Activated CD4-positive, alpha-beta T cell treated with anti-CD3 and anti-CD28 coated beads, Interleukin-2, Interleukin-6, amounts not matched to agents 100 ng/mL and 50 ng/mL, durations not matched to agents 16 hours and 8 hours (primary cell): ENCODE measurements at places on chromosomes 3 and 15.

DNA sequence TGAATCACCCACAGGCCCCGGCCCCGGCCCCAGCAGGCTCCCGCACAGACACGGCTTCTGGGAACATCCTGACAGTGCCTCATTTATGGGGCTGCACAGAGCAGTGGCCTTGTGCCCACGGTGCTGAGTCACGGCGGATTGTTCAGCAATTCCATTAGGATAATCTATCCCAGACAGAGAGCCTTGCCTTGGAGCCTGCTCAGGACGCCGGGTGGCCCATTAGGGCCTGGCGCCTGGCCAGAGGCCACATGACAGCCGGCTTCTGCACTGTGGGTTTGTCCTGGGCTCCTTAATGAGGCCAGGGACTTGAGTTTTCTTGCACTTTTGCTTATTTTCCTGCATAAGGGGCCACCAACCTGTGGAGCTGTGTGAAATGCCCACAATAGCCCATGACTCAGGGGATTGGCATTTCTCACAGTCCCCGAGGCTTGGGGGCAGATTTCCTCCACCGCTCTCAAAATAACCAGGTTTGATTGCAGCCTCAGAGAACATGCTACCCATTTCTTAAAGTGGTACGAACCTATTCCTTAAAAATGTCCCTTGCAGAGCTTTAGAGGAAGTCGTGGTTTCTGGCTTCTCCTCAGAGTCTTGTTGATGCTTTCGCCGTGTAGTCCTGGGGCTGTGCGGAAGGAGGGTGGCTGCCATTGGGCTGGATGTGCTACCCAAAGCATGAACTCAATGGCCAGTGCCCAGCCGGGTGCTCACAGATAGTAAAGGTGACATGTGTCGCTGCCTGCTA is 19.0 kb downstream of the SYNM start:
- no peak for DNase-seq

GRCh38 chr3:98735761-98736269 is 27.3 kb upstream of the ST3GAL6 start:
- DNase-seq, result no peak

DNA sequence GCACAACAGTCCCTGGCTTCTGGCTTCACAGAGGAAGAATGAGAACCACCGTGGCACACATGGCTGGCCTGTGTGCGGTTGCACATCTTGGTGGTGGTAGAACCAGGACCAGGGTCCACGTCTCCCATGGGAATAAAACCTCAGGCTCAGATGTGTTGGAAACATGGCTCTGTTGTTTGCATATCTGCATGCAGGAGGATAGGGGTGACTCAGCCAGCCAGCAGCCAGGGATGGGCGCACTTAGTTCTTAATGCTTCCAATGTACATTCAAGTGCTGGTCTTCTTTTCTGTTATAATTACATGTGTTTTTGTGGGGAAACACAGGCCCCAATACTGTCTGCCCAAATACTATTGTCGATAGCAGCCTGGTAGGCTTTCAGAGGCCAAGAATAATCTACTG is 35.8 kb upstream of the BCL2L10 start:
- no peak for DNase-seq

GRCh38 chr3:148227534-148227933 is 470.2 kb upstream of the AGTR1 start:
- DNase-seq, result no peak

DNA sequence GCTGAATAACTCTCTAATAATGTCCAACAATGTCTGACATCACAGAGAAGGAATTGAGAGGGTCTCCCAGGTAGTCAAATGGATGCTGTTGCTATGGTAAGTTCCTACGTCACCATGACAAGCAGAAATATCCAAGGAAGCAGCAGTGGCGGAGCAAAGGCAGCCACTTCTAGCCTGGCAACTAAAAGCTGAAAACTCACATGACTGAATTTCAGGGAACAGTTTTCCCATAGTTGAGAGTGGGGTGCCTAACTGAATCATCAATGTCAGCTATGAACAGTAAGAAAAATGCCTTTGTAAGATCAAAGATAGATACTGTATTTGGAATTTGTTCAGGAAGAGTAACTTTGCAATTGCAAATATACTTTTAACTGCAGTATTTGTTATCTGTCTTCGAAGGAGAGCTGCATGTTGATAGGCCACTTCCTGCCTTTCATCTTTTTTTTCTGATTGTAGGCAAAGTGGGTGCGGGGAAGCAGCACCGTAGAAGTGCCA is 161.7 kb downstream of the BBX start:
- no peak for DNase-seq

- no peak for DNase-seq
Measured at GRCh38 chr15:44535092-44535491, 1.9 kb upstream of the EIF3J start.

GRCh38 chr15:64547275-64547674 is 86.9 kb downstream of the ZNF609 start:
- DNase-seq, result no peak

DNA sequence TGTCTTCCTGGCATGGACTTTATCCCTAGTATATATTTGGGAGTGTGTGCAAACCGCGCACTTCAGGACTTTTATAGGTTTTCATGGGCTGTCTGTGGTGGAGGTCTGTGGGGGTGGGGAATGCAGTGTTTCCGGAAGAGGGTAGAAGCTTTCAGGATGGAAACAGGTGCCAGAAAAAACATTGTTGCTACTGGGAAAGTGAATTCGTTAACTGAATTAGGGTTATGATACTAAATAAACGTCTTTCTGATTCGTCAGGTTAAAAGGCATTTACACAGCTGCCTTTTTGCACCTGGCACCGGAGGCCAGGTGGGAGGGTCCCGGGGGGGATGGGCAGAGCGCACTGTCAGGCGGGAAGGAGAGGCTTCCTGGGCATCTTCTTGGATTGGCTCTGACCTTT is 62.1 kb downstream of the SLCO3A1 start:
- no peak for DNase-seq

DNA sequence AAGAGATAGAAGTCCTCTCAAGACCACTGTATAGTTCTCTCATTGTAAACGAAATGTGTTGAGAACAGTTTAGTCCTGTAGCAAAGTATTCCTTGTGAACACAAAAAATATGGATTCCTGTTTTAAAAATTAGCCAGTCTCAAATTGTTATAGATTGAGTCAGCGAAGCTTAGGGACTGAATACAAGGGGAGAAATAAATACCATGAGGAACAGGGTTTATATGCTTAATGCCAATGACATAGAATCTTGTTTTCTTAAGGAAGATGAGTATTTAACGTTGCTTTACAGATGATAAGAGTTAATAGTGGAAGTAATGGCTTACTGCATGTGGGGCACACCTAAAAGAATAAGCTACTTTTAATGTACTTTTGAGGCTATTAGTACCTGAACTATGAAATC is 37.9 kb downstream of the SETD5 start:
- no peak for DNase-seq

DNA sequence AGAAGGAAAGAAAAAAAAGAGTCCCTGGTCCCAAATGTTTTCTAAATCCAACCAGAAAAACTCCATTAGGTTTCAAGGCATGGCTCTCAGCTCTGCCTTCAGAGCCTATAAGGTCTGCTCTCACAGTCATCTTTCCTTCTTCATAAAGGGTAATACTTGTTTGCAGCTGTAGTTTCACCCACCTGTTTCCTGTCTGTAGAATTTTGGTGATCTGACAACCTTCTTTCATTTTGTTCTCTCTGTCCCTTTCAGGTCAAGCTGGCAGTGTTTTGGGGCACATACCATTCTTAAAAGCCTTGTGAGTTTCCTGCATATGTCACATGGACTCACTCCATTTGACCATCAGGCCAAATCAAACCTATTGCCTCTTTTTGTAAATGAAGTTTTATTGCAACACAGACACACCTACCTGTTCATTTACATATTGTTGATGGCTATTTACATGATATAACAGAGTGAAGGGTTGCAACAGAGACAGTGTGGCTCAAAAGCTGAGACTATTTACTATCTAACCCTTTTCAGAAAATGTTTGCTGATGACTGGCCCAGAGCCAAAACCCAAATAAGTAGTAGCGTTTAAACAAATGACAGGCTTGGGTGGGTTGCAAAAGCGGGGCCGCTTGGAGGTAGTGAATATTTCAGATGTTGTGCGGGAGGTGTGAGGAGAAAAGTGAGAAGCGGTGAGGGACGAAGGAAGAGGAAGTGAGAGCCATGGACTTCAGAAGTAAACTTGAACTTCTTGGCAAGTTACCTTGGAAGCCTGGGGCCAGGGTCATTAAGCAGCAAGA is 292.7 kb upstream of the PROK2 start:
- no peak for DNase-seq

GRCh38 chr3:29194139-29194538 is 86.7 kb upstream of the RBMS3 start:
- DNase-seq, result no peak

GRCh38 chr15:57609805-57610529 is 18.3 kb downstream of the MYZAP start:
- DNase-seq, result no peak

- DNase-seq, result no peak
Measured at GRCh38 chr3:25610779-25611178, 53.9 kb downstream of the TOP2B start.

DNA sequence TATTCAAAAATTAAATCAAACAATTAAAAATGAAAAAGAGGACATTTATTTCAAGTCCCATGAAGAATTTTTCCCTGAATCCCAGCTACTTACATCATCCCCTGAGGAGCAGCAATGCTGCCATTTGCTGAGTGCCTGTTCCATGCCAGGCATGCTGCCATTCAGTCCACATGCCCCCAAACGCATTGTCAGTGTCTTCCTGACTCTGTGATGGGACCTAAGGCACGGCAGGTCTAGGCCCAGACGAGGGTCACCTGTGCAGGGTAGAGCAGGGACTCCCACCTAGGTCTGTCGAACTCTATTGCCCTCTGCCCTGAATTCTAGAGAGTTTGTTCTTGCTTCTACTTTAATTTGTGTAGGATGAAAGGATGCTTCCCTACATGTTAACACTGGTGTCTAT is 7.0 kb downstream of the PSTPIP1 start:
- no peak for DNase-seq

GRCh38 chr3:39433642-39434041 is 27.1 kb downstream of the RPSA start:
- no peak for DNase-seq

- DNase-seq, result peak; percentile 44
Measured at GRCh38 chr15:49185473-49185872, 15.4 kb downstream of the GALK2 start.

GRCh38 chr15:40803688-40804087 is 3.2 kb upstream of the ZFYVE19 start:
- DNase-seq, result no peak

DNA sequence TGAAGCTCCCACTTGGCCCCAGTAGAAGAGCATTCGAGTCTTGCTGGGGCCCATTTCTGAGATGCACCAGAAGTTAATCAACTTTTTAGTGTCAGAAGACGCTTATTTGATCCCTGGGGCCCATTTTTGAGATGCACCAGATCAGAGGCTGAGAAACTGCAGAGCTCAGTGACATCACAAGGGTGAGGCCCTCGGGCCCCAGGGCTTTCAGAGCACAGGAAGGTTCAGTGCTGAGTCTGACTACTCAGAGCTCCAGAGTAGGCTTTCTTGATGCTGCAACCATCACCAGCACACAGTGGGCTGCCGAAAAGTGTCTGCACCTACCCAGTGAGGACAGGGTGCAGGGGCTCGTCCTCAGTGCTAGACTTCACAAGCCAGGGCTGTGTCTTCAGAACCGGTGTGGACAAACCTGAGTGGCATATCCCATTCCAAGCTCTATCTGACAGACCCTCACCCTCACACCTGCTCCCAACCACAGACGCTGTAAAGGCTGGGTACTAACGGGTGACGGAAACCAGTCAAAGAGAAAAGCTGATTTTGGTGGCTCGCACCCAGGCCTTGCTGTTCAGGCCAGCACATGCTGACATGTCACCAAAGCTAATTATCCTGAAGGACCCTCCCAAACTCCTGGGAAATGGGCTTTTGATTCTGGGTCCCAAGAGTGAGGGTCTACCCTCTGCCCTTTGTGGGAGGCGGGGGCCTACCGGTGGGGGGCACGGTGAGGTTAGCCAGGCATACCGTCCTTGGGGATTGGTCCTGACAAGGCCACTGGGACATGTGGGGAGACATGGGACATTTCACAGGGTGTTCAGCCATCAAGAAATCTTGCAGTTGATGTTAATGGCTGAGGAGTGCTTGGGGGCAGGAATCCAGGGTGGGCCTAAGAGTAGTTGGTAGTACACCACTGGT is 83.0 kb downstream of the PDCD6IP start:
- no peak for DNase-seq

GRCh38 chr3:185558395-185558794 is 6.0 kb upstream of the LIPH start:
- DNase-seq, result no peak

GRCh38 chr15:80581976-80582375 is 113.1 kb upstream of the ABHD17C start:
- no peak for DNase-seq

- no peak for DNase-seq
Measured at GRCh38 chr15:73849641-73850040, 23.7 kb upstream of the TBC1D21 start.

DNA sequence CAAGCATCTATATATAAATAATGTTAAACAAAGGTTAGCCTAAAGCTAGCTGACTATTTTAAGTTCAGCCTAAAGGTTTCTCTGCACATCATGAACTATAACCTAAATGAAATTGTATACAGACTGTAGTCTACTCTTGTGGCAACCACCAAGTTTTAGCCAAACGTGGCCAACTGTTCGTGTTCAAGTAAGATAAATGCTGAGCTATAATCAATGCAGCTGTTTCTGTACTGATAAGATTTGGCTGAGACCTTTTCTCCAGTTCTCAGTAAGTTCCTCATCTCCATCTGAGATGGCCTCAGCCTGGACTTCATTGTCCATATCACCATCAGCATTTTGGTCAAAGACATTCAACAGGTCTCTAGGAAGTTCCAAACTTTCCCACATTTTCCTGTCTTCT is 43.7 kb upstream of the IGSF10 start:
- DNase-seq, result no peak

DNA sequence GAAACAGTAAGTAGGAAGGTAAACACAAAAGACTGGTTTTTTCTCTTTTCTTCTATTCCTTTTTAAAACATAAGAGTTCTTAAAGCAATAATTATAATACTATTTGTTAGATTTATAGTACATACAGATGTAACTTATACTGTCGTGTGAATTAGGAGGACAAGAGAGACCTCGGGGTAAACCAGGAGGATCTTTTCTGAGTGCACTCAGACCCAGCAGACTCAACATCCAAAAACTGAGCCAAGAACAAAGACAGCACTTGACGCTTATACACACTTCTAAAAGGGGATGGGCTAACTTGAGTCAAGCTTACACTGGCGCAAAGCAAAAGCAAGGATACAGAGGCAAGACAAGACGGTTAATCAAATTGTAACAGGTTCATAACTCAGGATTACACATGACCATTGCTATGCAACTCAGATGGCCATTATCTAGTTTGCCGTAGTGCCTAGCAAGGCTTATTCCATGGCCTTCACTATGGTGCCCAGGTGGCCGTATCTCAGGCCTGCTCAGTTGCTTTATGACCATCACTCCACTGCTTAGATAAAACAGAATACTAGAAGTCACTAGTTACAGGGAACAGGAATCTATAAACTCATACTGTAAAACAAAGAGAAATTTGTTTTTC is 18.6 kb downstream of the MTHFS start:
- DNase-seq, result no peak

DNA sequence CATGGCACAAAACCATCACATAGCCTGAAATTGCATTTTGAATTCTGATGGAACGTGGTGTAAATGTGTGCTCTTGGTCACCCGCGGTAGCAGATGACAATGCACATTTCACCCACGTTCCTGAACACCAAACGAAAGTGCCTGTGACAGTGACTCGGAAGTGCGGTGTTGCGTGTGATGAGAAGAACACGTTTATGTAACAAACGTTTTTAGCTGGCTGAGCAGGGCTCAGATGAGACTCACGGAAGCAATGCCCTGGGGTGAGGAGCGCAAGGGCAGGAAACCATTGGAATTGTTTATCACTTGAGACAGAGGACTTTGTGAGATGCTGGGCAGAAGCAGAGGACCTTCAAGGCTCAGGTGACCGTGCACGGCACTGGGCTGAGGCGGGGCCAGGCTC is 449.2 kb upstream of the CFAP20DC start:
- no peak for DNase-seq
